Left renal pelvis (tissue), 4 donors: ENCODE measurements at places on chromosomes 16 and 17.
A peak's percentile ranks its signal among the peaks of the same experiment; 100 is the strongest.

GRCh38 chr17:72255481-72255880, 134.7 kb downstream of the SOX9 start:
- DNase-seq = no peak

- DNase-seq = no peak
These were observed 2.8 kb downstream of the ACE start for GRCh38 chr17:63479495-63480184.

- no peak for DNase-seq
These were observed 6.2 kb downstream of the GGA2 start for GRCh38 chr16:23504076-23504452.

DNA sequence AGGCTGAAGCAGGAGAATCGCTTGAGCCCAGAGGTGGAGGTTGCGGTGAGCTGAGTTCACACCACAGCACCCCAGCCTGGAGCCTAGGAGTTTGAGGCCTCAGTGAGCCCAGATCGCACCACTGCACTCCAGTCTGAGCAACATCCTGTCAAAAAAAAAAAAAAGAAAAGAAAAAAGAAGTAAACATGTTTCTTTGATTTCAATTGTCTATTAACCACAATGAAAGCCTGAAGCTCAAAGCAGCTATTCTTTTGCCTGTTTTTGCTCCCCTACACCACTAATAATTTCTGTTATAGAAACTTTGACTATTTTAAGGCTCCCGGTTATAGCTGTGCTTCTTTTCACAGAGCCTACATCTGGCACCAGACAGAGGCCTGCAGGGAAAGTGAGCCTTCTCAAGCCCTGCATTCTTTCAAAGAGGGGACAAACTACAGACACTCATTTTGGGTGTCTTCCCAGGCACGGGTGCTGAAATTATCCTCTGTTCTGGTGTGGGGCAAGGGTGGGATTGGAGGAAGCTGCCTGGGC, 14.2 kb upstream of the SLC52A1 start:
- DNase-seq = no peak

DNA sequence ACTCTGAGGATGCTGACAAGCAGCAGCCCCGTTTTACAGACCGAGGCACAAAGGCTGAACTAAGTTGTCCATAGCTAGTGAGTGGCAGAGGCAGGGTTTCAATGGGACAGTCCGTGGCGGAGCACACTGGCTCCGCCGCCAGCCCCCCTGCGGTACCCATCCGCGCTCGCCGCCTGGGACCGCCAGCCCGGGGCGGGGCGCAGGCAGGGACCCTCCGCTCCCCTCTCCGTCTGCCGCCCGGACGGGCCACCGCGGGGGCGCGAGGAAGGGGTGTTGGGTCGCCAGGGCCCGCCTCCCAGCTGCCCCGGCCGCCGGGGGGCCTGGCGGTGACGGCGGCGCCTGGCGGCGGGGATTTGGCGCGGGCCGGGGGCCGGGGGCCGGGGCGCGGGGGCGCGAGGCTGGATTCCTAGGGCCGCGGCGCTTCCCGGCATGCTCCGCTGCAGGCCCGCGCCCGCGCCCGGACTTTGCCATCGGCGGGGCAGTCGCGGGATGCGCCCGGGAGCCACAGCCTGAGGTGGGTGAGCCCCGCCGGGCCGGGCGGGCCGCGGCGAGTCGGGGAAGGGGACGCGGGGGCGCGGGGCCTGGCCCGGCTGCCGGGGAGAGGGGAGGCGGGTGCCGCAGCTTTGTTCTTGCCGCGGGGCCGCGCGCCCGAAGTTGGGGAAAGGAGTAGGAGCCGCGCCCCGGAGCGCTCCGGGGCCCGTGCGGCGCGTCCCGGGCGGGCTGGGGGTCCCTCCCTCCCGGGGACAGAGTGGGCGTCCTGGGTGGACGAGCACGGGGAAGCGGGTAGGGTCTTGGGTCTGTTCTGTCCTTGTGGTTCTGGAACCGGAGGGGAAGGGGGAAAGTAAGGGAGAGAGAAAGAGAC, at the start of gene TMEM98:
TMEM98 (plus strand) TSS at position 430 of the 862 bp plus-strand sequence. CDS start 3,376 bp downstream, outside the sequence.
- no peak for DNase-seq

GRCh38 chr16:8673611-8674412, 605 bp upstream of the ABAT start:
- DNase-seq = peak; percentile 33

DNA sequence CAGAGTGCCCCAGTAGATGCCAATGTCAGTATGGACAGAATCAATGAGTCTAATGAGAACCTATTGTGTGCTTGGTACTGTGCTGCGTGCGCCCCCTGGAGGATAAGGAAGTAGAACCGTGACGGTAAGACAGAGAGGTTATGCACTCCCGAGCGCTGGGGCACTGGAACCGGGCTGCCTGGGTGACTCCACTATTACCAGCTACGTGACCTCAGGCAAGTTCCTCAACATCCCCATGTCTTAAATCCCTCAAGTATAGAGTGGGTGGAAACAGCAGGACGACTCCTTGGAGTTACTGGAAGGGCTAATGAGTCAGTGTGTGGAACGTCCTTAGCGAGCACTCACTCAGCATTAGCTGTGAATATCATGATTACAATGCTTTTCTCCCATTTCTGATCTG, 16.2 kb downstream of the CHST4 start:
- DNase-seq = no peak

GRCh38 chr17:43723697-43724359, 34.8 kb downstream of the SOST start:
- no peak for DNase-seq

DNA sequence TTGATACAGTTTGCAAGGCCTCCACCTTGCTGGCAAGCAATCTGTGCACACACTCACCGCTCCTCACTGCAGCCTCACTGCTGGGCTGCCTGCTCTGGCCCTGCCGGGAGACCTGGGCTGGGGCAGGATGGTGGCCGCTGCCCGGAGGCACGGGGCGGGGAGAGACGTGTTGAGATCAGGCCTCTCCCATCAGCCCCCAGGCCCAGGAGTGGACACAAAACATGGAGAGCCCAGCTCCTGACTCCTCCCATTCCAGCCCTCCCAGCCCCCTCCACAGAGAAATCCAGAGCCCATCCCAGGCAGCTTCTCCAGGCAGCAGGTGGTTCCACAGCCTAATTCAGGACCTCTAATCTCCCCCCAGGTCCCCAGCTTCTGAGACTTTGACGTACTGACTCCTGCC, 23.1 kb upstream of the RPL38 start:
- no peak for DNase-seq

GRCh38 chr16:72109966-72110530, 16.4 kb downstream of the DHX38 start:
- no peak for DNase-seq

- no peak for DNase-seq
These were observed 21.6 kb upstream of the METRNL start for GRCh38 chr17:83057793-83058265.

DNA sequence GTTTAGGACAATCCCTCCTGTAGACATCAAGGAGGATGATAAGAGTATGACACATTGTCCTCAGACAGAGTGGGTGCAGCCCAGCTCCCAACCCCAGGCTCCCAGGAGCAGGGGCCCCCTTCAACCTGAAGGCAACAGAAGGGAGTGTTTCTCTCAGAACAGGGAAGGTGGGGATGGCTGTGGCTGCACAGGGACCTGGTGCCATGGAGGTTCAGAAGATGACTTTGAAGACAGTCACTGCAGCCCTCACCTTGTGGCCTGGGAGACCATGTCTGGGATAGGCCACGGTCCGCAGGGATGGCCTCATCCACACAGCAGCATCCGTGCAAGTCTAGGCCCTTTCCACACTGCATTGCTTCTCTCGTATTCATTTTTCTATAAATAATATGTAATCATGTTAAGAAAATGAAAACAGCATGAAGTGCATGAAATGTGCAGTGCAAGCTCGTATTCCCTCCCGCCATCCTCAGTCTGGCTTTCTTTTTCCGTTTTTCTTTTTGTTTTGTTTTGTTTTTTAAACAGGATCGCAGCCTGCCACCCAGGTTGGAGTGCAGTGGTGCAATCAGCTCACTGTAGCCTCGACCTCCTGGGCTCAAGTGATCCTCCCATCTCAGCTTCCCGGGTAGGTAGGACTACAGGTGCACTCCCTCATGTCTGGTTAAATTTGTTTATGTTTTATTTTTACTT, 71.1 kb downstream of the METRNL start:
- no peak for DNase-seq

GRCh38 chr16:56862776-56863175, 2.2 kb upstream of the SLC12A3 start:
- no peak for DNase-seq

- DNase-seq = no peak
These were observed 1.7 kb downstream of the ZNF469 start for GRCh38 chr16:88384222-88385111.

DNA sequence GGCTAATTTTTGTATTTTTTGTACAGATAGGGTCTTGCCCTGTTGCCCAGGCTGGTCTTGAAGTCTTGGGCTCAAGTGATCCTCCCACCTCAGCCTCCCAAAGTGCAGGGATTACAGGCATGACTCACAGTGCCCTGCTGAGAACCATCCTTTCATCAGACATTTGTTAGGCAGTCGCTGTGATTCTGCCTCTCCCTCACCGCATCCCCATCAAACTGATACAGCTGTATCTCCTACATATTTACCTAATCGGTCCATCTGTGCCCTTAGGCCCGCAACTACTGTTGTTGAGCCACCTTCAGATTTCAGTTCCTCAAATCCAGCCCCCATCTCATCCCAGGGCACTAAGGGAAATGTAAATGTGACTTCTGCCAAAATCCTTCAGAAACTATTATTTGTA, 2.0 kb upstream of the SLC43A2 start:
- DNase-seq = no peak

DNA sequence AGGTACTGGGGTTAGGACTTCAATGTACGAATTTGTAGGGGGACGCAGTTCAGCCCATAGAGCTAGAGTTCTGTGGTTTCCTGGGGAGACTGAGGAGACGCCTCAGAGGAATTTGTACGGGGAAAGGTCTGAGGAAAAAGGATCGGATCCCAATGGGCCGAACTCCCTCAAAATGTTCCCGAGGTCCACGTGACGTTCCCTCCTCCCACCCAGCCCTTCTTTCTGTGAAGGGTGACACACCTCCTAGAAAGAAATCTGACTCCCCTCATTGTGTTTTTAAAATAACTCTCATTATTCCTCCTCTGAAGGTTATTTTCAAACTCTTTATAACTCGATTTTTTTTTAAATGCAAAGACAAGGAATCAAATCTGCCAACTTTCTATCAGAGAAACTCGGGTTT, 8.6 kb downstream of the RGS9 start:
- no peak for DNase-seq

GRCh38 chr17:4175921-4176807, 33.2 kb downstream of the CYB5D2 start:
- no peak for DNase-seq

DNA sequence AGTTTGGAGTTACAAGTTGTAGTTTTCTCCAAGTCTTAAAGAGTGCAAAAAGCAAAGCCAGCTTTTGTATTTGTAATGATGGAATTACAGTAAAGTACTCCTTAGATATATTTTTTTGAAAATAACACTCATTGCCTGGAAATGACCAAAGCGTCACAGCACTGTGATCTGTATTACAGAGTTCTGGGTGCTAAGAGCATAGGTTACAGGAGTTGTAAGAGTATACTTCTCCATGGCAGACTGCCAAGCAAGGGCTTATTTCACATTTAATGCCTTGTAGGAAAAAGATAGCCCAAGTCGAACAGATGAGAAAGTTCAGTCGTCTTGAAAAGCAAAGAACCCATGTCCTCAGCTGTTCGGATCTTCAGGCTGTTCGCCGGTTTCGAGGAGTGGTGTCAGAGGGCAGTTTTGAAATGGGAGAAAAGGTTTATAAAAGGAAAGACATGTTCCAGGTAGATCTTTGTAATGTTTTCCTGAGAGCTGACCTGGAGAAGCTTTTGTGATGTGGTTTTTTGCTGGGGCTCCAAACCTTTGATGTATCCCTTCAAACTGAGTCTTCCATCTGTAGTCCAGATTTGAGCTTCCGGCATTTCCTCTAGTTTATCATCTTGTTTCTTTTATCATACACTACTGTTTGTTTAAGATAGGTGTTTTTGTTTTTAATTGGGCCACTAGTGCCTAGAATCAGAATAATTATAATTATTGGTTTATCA, 41.3 kb downstream of the ERCC4 start:
- DNase-seq = peak; percentile 33

DNA sequence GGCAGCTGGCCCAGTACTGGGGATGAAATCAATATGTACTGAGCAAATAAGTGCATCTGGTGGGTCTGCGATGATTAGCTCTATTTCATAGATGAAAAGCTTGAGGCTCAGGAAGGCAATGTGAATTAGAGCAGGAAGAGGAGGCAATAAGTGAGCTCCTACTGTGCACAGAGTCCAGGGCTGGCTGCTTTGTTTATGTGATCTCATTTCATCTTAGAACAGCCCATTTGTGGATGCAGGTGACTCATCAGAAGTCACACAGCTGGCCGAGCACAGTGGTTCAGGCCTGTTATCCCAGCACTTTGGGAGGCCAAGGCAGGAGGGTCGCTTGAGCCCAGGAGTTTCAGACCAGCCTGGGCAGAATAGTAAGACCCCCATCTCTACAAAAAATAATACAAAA, 7.1 kb downstream of the TMEM114 start:
- DNase-seq = no peak

- DNase-seq = no peak
These were observed 36.3 kb downstream of the MYH3 start for GRCh38 chr17:10620823-10621222.
